ENCODE measurements at places on chromosomes 1 and 21. TPM values are rescaled to one million over a fixed set of nuclear protein-coding genes. Genes with fewer than 3 reads are reported as not detected.

Gene OR6K3
- 0.08 TPM for polyA plus RNA-seq

Gene SHISAL2A
- 1.9 TPM for polyA plus RNA-seq

Gene DTL
- 24.3 TPM for polyA plus RNA-seq

Gene PRXL2B
- polyA plus RNA-seq: 36.1 TPM

DNA sequence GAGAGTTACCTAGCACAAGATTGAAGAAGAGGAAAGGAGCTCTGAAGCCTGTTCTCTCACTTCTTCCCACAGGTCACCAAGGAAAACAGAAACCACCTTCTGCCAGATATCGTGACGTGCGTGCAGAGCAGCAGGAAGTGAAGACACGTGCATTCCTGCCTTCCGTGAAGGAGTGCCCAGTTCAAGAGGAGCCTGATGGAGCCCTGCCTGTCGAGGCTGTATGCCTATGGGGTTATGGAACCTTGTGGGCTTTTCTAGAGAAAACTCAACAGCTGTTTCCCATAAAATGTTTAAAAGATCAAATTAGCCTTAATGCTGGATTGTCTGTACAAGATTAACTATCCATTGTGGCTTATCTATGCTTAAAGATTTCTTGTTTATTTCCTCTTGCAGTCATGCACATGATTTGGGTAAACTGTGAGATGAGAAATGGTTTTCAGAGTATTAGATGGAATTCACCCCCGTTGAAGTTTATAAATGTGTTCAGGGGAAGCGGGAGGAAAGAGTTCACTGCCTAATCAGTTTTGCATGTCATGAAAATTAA, 27.8 kb downstream of the NTPCR start:
- no peak for DNase-seq

- DNase-seq: no peak
Measured at GRCh38 chr1:201014816-201015200, 8.7 kb downstream of the KIF21B start.

DNA sequence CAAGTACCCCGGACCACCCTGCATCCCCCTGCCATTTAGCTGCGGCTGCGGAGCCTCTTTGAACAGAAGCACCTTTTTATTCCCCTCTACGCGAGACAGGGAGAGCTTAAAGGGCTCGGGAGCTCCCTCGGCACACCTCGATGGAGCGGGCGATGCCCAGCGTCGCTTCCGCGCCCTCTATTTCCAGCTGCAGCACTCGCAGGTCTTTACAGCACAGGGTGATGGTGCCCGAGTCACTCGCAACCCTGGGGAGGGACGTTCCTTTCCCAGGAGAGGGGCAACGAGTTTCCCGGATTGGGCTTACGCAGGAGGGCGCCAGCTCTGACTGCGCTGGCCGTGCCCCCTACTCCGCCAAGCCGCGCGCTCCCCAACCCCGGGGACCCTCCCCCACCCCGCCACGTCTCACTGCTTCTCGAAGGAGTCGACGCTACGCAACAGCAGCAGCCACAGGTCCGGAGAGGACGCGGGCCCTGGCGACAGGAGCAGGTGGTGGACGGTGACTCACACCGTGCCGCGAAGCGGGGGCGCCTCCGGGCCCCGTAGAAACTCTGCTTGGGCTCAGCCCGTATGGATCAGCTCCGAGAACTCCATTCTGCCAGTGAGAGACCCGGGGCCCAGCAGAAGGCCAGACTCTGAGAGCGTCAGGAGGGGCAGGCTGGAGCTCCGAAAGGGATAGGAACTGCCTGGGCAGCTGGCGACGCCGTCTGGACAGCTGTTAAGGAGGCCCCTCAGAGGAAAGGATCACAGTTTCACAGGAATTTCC, 5.8 kb upstream of the FAM167B start:
- DNase-seq: peak; percentile 45

DNA sequence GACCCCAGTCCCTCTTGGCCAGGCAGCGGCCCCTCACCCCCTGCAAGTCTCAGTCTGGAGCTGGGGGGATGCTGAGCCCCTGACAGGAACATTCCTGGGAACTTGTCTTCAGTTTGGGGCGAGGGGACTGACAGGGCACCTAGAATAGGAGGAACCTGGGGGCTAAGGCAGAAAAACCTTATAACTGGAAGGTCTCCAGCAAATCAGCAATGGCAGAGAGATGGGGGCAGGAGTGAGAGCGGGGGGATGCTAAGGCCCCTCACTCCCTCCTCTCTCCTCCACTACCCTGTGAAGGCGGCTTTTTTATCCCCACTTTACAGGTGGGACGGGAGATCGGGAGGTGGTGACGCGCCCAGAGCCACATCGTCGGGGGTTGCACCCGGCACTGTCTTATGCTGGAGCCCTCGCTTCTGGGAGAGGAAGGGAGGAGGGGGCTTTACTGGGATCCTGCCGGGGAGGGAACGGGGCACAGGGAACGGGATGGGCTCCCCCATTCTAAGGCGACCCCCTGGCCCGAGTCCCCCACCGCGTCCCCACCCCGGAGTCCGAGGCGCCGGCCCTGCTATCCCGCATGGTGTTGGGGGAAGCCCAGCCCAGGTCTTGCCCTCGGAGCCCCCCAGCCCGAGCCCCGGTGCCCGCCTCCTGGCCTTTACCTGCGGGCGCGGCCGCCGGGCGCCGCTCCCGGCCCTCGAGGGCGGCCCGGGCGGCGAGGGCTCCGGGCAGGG, 456 bp downstream of the COL8A2 start:
- DNase-seq: no peak

- no peak for DNase-seq
Measured at GRCh38 chr1:109225308-109225707, 11.6 kb downstream of the SARS1 start.

- DNase-seq: no peak
Measured at GRCh38 chr1:201820413-201820812, 8.5 kb upstream of the IPO9 start.

- no peak for DNase-seq
Measured at GRCh38 chr1:22431965-22432364, 19.7 kb upstream of the ZBTB40 start.

DNA sequence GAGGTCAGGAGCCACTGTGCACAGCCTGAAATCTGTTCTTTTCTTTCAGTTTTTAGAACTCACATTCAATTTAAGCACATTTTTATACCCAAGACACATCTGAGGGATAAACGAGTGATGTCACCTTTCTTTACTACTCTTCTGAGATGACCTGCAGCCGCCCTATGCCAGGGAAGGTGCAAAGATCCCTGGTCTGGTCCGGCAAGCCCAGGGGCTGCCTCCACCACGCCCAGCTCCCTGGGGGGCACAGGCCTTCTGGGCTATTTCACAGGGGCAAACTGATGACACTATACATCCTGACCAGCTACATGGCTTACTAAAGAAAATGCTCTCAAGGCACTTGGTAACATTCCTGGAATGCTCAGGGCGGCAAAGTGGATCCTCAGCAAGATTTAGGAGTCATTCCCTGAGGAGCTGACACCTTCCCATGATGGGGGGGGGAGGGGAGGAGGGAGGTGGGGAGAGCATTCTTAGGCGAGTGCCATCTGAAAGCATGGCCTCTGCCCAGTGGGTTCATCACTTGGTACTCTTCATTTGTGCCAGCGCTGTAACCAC, 11.3 kb downstream of the MRAP start:
- DNase-seq: no peak

DNA sequence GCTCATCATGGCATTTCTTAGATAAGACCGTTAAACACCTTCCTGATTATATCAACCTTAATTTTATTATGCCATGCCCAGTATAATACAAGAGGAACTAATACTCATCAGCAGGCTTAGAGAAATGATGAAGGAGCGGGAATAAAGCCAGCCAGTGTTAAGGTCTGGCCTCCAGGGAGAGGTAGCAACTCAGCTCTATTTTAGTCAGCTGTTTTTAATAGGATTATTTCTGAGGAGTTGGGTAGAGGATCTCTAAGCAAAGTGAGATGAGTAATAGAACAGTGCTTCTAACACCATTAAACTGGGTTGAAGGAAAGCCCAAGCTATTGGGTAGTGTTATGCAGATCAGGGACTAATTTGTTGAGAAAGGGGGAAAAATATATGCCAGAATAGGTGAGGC, 921.5 kb downstream of the TTLL7 start:
- no peak for DNase-seq

- no peak for DNase-seq
Measured at GRCh38 chr1:18373882-18374493, 106.7 kb upstream of the KLHDC7A start.

DNA sequence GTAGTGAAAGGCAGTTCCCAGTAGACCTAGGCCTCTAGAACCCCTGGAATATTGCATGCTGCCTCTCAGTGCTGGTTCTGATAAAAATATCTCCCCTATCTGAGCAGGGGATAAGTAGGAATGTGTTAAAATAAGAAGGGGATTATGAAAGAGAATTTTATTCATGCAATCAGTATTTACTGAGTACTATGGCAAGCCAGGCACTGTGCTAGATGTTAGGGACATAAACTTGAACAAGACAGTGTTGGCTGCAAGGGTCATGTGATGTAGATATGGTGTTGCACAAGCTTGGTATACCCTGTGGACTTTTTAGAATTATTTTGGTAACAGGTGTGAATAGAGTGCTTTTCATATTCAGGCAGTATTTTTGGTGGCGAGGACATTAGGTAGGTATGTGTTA, 23.6 kb downstream of the NOS1AP start:
- DNase-seq: no peak

GRCh38 chr1:220528679-220529501, 954 bp downstream of the MARK1 start:
- DNase-seq: peak; percentile 13

DNA sequence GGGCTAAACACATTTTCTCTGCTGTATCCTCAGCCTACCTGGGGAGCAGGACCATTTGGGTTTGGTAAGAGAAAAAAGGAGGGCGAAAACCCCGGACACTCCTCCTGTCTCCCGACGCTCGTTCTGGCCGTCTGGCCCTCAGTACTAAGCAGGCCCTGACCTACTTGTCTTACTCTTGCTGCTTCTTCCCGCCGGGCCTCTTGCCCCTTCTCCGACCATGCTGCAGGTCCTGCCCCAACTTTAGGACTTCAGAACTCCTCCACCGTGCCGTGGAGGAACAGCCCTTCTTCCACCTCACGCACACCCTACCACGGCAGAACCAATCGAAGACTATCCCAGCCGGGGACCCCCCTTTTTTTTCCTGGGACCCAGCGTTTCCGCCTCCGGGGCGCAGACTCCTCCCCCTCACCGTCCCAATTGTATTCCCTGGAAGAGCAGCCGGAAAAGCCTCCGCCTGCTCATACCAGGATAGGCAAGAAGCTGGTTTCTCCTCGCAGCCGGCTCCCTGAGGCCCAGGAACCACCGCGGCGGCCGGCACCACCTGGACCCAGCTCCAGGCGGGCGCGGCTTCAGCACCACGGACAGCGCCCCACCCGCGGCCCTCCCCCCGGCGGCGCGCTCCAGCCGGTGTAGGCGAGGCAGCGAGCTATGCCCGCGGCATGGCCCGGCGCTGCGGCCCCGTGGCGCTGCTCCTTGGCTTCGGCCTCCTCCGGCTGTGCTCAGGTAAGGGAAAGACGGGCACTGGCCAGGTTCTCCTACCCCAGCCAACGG, at the start of gene CHRNB2:
CHRNB2 (plus strand) TSS at position 393 of the 771 bp plus-strand sequence; CDS start at position 660, 267 bp downstream.
- peak; percentile 51 for DNase-seq

- no peak for DNase-seq
Measured at GRCh38 chr1:212955098-212955497, 4.8 kb downstream of the VASH2 start.

- peak; percentile 76 for DNase-seq
Measured at GRCh38 chr1:85137660-85138059, 63.2 kb downstream of the SYDE2 start.

GRCh38 chr21:17435565-17436543, 77.0 kb upstream of the CXADR start:
- no peak for DNase-seq

DNA sequence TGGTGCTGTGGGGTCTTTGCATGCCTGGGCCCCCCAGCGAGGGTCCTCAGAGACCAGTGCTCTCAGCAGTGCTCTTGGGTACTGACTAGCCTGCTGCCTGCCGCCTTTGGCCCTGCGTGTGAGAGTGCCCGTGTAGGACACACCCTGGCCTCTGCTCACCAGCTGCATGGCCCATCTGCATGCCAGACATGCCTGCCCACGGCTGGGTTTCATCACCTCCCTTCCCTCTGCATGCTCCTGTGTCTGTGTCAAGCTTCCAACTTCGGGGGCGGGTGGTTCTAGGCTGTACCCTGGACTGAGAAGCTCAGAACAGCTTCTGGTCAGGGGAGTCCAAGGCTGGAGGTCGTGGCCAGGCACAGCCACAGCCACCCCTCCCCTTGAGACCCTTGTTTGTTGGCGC, 56.9 kb downstream of the PTPRF start:
- DNase-seq: no peak

DNA sequence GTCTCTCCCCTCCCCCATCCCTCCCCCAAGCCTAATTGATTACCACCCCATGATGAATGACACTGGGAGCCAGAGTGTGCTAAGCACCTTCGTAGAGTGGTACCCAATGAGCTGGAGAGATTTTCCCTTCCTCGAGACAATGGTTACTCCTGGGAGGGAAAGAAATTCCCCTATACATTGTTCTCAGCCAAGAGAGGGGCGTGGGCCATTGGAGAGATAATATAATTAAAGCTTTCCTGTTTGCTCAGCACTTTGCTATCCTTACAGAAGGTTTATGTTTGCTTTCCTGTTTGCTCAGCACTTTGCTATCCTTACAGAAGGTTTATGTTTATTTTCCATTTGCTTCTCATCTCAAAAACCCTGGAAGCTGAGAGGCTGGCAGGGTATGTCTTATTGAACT, 126.1 kb upstream of the KLHDC7A start:
- no peak for DNase-seq

DNA sequence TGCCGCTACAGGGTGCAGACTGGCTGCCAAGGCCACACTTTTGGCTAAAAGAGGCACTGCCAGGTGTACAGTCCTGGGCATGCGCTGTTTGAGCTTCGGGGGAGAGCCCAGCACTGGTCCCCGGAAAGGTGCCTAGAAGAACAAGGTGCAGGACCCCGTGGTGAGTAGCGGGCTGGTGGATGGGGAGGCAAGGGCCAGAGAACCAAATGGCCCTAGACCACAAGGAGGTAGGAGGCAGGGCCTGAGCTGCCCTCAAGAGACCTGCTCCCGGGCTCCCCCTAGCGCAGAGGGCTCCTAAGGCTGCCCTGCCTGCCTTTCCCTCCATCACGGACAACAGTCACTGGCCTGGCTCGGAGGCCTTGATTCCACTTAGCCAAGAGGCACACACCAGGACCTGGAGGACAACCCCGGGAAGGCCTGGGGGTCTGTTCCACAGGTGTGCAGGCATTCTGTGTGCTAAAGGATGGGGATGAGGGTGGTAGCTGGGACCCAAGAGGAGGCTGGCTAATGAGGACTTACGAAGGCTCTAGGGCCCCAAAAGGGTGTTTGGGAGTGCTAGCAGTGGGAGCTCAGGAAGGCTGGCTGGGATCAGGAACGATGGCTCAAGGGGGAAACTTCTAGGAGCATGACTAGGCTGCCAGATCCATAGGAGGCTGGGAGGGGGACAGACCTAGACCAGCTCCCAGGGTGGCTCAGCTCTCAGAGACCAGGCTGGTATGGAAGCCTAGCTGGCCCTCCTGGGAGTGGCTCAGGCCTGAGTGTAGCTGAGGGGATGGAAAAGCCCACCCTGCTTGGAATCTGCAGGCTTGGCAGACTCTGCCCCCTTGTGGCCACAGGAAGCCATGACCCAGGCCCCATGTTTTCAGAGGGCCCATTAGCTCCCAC, 742 bp downstream of the ARTN start:
- DNase-seq: no peak

DNA sequence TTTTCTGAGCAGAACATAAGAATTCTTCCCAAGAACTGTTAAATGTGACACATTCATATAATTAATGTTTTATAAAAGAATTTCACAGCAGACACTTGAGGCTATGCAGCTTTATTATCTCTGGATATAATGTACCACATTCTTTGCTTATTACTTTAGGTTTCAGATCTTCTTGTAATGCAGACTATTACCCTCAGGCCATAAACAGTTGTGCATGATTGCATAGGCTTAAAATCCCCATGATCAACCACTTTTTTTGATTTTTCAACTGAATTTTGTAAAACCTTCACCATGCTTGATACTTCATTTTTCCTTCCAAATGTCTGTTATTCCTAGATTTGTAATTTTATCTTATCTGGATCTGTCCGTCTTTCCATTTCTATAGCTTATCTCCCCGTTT, 1355.7 kb downstream of the BRINP3 start:
- no peak for DNase-seq

Data from renal cortex interstitium (tissue), 15 donors.